Astrocyte of the spinal cord (primary cell): ENCODE measurements at places on chromosomes 4 and X.

GRCh38 chr4:25007598-25007997, 23.1 kb downstream of the LGI2 start:
- no peak for DNase-seq

GRCh38 chr4:477686-478085, 21.3 kb downstream of the ZNF721 start:
- DNase-seq, result no peak

DNA sequence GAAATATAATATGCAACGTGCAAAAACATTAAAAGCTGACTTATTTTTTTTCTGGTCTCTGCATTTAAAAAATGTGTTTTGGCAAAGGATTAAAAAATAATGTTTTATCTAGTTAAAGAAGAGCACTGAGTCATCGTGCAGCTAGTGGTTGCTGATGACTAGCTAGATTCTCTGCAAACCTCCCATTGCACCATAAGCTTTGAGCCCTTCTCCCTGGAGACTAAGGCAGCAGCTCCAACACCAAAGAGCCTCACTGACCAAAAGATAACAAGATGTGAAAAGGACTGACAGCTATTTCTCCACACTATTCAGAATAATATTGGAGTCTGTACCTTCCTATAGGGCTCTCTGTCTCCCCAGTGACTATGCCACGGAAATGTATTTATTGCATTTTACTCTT, 424.3 kb downstream of the SLITRK2 start:
- no peak for DNase-seq

GRCh38 chr4:89708903-89709421, 128.0 kb downstream of the SNCA start:
- DNase-seq, result peak; percentile 56

DNA sequence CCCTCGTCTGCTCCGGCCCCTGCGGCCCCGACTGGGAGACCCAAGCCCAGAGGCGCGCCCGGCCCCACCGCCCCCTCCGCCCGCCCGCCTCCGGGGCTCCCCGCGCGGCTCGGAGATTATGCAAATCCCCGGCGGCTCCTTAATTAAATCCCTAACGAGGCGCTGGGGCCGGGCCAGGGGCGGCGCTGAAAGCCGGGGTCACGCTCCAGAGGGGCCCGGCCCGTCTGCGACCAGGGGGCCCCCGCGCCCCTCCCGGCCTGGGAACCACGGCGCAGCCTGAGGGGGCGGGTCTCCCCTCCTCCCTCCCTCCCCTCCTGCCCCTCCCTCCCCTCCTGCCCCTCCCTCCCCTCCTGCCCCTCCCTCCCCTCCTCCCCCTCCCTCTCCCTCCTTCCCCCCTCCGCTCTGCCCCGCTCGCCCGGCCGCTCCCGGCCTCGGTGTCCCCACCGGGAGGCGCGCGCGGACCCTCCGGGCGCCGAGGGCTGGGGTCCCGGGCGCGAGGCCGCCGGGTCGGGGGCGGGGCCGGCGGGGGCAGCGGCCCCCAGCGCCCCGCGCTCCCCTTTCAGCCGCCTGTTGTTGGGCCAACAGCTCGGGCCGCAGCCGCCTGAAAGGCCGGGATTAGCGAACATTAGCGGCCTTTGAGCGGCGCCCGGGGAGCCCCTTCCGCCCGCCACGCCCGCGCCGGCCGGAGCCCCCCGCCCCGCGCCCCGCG, 25.9 kb upstream of the FGFR3 start:
- no peak for DNase-seq

- DNase-seq, result no peak
These were observed 61.3 kb downstream of the STOX2 start for GRCh38 chr4:183966371-183966770.

GRCh38 chrX:68807818-68808217, 21.0 kb upstream of the EFNB1 start:
- peak; percentile 4 for DNase-seq

GRCh38 chr4:131450572-131451209, 1698.4 kb upstream of the PCDH10 start:
- no peak for DNase-seq

GRCh38 chr4:66275411-66276038, 605.2 kb upstream of the EPHA5 start:
- peak; percentile 12 for DNase-seq

GRCh38 chrX:69127466-69127865, 37.8 kb downstream of the PJA1 start:
- no peak for DNase-seq

GRCh38 chr4:1589098-1589497, 95.0 kb downstream of the FAM53A start:
- DNase-seq, result no peak

- peak; percentile 91 for DNase-seq
These were observed 90.7 kb downstream of the CDS1 start for GRCh38 chr4:84673475-84674240.

GRCh38 chr4:76278583-76278982, 27.1 kb downstream of the FAM47E start:
- DNase-seq, result no peak

- no peak for DNase-seq
These were observed 3.7 kb upstream of the EXOC1 start for GRCh38 chr4:55849724-55850123.

- DNase-seq, result no peak
These were observed 434.6 kb downstream of the FAT4 start for GRCh38 chr4:125749354-125749753.

GRCh38 chr4:65651751-65652150, 18.5 kb downstream of the EPHA5 start:
- no peak for DNase-seq

DNA sequence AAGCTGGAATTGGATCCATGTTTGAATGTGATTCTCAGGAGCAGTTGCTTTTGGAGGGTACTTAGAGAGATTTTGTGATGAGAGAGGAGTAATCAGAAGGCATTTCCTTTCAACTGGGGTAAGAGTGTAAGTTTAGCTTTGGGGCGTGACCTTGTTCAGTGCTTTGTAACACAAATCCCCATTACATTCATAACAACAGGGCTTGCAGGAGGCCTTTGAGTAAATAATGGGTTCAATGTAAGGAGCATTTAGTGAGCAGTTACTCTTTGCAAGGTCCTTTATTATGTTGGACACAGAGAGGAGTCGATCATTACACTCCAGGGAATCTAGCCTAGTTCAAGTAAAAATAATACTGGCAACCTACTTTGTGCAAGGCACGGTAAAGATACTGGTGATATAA, 74.0 kb upstream of the AFF2 start:
- no peak for DNase-seq

DNA sequence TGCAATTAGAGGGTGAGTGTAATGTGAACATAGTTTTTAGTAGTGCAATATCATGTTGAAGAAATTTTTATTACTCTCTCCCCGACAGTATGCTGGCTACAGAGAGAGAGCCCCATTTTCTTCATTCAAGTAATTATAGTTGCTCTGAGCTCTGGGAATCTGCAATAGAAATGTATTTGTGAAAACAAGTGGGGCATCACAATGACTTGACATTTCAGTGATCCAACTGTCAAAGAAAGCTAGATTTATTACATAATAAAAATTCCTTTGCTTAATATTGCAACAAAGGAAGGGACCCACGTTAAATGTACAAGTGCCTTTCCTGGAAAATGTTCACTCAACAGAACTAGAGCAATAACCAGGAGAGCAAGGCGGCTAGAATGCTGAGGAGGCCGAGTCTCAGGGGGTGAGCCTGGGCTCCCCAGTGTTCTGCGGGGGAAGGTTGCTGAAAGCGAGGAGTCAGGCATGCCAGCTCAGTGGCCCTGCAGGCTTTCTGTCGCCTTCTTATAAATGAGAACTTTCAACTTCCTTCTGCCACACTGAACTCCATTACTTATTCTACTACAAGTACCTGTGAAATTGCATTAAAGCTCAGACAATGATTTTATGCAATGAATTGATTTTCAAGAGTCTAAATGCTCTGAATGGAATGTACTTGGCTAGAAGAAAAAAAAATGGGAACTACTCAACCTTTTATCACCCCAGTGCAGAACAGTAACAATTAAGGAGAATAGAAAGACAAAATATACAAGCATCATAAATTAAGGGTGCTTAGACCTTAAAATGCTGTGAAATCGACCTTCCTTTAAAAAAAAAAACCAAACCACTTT, 476.4 kb downstream of the AFF2 start:
- no peak for DNase-seq

DNA sequence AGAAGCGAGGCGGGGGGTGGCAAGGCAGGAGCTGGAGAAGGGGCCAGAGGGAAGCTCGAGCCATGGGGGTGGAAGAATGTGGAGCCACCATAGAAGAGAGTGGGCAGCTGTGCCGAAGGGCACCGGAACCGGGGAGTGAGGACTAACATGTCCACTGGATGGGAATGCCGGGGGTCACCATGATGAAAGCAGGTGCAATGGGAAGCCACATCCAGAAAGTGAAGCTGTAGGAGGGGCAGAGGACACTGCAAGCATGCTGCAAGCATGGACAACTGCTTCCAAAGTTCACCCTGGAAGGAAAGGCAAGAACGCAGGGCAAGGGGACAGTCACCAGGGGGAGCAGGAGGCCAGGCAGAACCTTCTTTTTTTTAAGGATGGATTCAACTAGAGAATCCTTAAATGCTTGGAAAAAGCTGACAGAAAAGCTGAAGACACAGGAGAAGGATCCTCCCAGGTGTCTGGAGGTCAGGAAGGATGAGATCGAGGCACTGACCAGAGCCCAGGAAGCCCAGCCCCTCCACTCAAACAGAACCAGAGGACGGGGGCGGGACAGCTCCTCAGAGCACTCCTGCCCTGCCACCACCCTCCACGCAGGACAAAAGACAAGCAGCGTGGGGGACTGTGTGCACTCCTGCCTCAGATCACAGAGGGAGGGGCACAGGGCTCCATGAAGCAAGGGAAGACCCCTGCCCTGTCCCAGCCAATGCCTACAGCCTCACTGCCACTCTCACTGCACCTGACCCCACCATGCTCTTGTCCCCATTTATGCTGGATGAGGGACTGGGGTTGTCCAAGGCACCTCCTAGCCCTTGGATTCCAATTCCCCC, 169.2 kb downstream of the AFAP1 start:
- DNase-seq, result no peak

DNA sequence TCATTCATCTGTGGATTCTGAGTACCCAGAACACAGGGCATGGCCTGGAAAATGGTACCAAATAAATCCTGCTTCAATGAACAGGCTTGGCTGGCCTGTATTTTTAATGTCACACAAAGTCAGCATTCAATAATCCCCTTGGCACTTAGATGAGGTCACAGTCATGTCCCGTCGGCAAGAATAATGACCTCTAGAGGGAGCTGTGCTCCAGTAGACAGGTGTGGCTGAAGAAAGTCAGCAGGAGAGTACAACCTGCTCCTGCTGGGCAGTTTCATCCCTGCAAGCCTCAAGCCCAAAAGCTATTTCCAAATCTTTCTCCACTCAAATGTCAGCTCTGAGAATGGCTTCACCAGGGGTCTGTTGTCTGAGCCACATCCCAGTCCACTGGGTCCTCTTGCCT, 404.0 kb upstream of the F9 start:
- DNase-seq, result no peak

DNA sequence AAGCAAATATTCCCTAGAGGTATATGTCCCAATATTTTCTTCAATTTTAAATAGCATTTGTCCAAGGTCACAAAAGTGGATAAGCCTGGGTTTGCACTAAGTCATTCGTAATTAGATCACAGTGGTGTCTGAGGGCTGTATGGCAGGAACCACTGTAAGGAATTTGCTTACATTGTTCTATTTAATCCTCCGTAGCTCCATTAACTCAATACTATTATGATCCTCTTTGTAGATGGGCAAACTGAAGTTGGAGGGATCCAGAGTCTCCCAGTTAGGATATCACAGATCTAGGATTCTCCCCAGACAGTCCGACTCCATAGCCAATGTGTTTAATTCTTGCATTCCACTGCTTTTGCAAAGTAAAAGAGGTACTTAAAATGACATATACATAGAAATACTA, 242.7 kb upstream of the DCAF8L1 start:
- no peak for DNase-seq

GRCh38 chrX:98407584-98407983, 1523.9 kb downstream of the RPA4 start:
- no peak for DNase-seq

DNA sequence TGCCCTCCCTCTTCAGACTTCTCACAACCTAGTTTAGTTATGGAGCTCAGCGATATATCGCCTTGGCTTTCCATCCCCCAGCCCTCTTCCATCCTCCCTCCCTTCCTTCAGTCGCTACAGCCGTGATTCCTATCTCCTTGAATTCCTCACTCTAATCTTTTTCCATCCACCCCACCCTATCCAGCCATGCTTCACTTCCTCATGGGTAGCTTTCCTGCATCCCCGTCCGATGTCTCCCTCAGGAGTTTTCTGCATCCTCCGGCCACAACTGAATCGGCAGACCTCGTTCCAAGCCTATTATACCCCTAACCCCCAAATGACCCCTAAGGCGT, 456 bp downstream of the SNX12 start:
- no peak for DNase-seq

- no peak for DNase-seq
These were observed 33.1 kb downstream of the LEF1 start for GRCh38 chr4:108135549-108136209.

DNA sequence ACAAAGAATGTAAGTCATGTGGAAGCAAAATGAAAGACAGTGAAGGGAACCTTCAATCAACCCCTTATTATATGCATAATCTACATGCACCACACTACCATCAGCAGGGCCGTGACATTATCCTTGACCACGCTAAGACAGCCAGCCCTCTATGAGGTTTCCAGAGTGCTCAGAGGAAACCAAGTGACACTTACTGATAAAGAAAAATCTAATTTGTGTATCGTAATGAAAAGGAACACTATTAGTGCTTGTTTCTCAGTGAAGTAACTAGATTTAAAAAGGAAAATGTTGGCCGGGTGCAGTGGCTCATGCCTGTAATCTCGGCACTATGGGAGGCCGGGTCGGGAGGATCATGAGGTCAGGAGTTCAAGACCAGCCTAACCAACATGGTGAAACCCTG, 56.4 kb downstream of the ABCG2 start:
- no peak for DNase-seq

DNA sequence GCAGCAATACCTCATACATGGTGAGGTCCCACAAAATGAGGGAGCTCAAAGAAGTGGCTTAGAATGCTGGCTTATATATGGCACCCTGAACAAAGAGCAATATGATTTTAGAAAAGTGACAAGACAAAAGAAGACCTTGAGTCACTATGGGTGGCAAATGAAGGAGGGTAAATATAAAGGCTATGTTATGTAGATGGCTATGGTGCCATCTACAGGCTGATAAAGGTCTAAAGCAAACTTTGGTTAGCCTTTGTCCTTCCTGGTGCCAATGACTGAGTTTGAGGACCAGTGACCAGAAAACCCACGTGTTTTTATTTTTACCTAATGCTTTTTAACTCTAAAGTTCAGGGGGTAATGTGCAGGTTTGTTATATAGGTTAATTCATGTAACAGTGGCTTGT, 151.8 kb downstream of the CCNG2 start:
- DNase-seq, result peak; percentile 8

GRCh38 chr4:108172231-108172752, 3.6 kb upstream of the LEF1 start:
- DNase-seq, result no peak

- DNase-seq, result no peak
These were observed 152.3 kb downstream of the DCLK2 start for GRCh38 chr4:150230561-150230960.

- DNase-seq, result no peak
These were observed 318.8 kb upstream of the RASGEF1B start for GRCh38 chr4:81790477-81790876.
